ENCODE measurements at places on chromosomes 2 and 18.
A peak's percentile ranks its signal among the peaks of the same experiment; 100 is the strongest.

DNA sequence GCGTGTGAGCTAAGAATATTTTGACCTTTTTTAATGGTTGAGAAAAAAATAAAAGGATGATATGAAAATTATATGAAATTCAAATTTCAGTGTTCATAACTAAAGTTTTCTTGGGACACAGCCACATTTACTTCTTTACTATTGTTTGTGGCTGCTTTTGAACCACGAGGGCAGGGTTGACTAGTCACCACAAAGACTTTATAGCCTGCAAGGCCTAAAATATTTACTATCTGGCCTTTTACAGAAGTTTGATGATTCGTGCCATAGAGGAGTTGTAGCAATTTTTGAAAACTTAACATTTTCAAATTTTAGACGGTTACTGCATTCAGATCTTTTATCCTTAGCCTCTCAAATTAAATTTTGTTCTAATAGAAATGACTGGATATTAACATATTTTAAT lies 69.9 kb downstream of the LIMS1 start:
- no peak for DNase-seq

DNA sequence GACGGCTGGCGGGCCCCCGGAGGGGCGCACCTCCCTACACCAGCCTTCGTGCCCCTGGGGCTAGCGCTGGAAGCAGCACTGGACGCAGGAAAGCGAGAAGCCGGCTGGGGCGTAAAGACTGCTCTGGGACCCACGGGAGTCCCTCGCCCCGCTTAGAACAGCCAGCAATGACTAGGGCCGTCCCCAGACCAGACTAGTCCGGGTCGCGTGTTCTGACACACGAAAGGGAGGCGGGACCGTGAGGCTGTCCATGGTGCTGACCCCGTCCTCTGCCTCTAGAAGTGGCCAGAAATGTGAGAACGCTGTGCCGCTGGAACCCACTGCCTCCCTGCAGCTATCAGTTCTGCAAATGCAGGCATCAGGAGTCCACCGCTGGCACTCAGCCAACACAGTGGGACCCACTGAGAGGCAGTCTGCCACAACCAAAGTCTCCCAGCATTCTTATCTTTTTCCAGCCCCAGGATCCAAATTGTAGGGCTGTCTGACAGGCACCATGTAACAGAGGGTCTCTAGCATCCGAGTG lies at the start of gene UCN:
TSS of gene UCN (minus strand) at position 87 of the 523 bp plus-strand sequence. CDS start 550 bp downstream, outside the sequence.
- peak; percentile 51 for DNase-seq
- H3K27me3 ChIP-seq: peaks cover 42% of the 10 kb centered on the region
- H3K4me3 ChIP-seq: no peak within 1 kb of the TSS

GRCh38 chr2:32355976-32356680 lies 695 bp upstream of the BIRC6 start:
- H3K27me3 ChIP-seq: no peaks in the 10 kb centered on the region
- no peaks in the 10 kb centered on the region for H3K36me3 ChIP-seq
- peaks cover 38% of the 10 kb centered on the region for H3K4me1 ChIP-seq
- peak overlapping the region; percentile 97 for H3K27ac ChIP-seq
- no peak for DNase-seq
- peak overlapping the region; percentile 76 for H3K4me3 ChIP-seq

DNA sequence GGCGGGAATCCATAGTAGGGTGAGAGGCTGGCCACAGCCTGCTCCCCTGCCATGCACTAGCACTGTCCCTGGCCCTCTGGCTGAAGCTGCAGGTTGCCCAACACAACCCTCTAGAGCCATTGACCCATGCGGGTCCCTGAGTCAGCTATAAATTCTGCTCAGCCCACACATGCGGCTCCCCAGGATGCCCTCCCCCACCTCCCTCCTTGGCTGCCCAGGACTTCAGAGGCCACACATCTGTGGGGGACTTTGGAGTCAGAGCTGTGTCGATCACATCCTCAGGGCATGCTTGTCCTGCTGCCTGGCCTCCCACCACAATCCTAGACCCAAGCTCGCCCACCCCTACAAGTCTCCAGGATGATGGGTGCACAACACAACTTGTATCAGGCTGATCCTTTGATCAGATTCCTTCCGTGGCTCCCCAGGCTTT lies 97.0 kb downstream of the TFCP2L1 start:
- H3K4me1 ChIP-seq: no peaks in the 10 kb centered on the region
- H3K36me3 ChIP-seq: no peaks in the 10 kb centered on the region
- no peak overlapping the region for H3K4me3 ChIP-seq
- no peak overlapping the region for H3K27ac ChIP-seq
- no peak for DNase-seq
- no peaks in the 10 kb centered on the region for H3K27me3 ChIP-seq

DNA sequence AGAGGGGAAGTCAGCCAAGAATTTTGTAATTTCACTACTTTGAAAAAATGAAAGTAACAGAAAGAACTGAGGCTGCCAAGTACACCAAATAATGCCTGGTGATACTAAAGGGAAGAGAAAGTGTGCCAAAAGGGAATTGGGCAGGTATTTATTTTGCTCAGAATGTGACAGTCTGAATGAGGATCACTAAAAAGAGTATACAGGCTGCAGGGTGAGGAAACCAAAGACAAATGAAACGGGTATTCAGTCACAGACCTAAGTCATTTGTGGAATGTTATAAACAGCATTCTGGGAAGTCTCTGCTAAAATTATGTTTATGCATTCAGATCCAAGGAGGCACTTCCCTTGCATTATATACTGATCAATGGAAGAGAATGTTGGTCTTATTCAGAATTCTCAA lies 418.6 kb upstream of the SLC39A10 start:
- no peak overlapping the region for H3K27ac ChIP-seq
- no peaks in the 10 kb centered on the region for H3K27me3 ChIP-seq
- no peaks in the 10 kb centered on the region for H3K4me1 ChIP-seq
- H3K4me3 ChIP-seq: no peak overlapping the region

DNA sequence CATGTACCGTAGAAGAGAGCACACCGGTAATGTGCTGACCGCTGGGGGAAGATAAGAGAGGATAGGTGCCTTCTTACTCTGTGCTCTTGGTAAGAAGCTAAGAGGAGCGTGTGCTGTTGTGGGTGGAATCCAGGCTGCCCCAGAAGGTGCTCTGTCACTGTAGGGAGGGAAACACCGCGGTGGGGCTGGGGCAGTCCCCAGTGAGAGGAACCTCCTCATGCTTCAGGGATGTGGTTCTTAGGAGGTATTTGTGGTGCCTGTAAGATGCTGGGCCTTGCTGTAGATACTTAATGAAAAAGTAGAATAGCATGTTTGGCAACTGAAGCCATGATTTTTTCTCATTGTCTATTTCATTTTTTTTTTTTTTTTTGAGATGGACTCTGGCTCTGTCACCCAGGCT lies 1.1 kb downstream of the COLEC11 start:
- no peaks in the 10 kb centered on the region for H3K36me3 ChIP-seq
- no peaks in the 10 kb centered on the region for H3K27me3 ChIP-seq
- no peak overlapping the region for H3K4me3 ChIP-seq
- peaks cover 4% of the 10 kb centered on the region for H3K4me1 ChIP-seq

GRCh38 chr2:27885234-27885633 lies 5.0 kb downstream of the RBKS start:
- H3K4me3 ChIP-seq: no peak overlapping the region
- H3K27ac ChIP-seq: no peak overlapping the region
- H3K27me3 ChIP-seq: no peaks in the 10 kb centered on the region
- peaks cover 19% of the 10 kb centered on the region for H3K4me1 ChIP-seq
- no peak for DNase-seq

GRCh38 chr18:12883372-12883683 lies 709 bp downstream of the PTPN2 start:
- H3K27me3 ChIP-seq: no peaks in the 10 kb centered on the region
- H3K27ac ChIP-seq: peak overlapping the region; percentile 99
- peak overlapping the region; percentile 71 for H3K4me3 ChIP-seq
- no peak for DNase-seq
- H3K36me3 ChIP-seq: no peaks in the 10 kb centered on the region

DNA sequence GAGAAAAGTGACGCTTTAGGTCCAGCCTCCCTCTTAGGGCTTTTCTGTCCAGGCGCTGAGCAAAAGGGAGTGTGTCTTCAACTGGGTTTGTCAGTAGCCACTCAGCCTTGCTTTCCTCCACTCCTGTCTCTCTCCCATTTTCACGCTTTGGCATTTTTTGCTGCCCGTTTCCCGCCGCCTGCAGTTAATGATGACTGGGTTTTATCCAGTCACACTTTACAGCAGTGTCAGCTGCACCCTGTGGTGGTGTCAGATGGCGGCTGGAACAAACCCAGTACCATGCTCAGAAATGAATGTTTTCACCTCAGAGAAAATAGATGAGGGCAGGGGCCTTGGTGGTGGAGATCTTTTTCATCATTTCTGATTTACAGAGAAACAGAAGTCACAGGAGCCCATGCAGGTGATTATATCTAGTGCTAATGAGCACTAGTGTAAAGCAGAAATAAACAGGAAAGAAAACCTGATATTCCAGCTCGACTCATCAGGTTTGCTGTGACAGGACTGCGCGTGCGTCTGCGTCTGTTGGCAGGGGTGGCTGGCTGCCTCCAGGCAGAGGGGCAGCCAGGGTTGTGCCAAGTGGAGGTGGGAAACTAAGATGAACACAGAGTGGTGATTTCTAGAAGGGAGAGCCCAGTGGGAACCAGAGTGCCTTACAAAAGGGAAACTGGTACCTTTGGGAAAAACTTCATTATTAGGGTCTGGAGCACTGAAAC lies 139.9 kb downstream of the TANC1 start:
- no peak overlapping the region for H3K27ac ChIP-seq
- no peaks in the 10 kb centered on the region for H3K36me3 ChIP-seq
- DNase-seq: no peak
- H3K4me1 ChIP-seq: peaks cover 2% of the 10 kb centered on the region
- H3K4me3 ChIP-seq: no peak overlapping the region

DNA sequence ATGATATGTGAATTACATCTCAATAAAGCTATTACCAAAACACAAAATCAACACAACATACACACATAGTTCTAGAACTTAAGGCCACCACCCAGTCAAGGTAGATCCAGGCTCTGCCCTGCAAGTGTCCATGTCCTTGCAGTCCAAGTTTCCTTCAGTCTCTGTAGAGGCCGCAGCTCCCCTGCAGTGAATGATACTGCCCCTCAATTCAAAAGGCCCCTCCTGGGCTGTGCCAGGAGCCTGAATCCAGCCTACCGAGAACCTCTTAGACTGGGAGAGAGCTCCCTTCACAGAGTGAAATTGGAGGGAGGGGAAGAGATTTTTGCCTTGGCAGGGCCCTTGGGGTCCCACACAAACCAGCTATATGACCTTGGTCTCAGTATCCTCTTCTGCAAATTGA lies 42.5 kb upstream of the ATP6V1B1 start:
- H3K4me3 ChIP-seq: no peak overlapping the region
- no peak for DNase-seq
- no peaks in the 10 kb centered on the region for H3K36me3 ChIP-seq
- peaks cover 96% of the 10 kb centered on the region for H3K27me3 ChIP-seq
- H3K27ac ChIP-seq: no peak overlapping the region
- H3K4me1 ChIP-seq: peaks cover 8% of the 10 kb centered on the region

- no peak overlapping the region for H3K4me3 ChIP-seq
- no peak for DNase-seq
- H3K27ac ChIP-seq: no peak overlapping the region
- H3K4me1 ChIP-seq: no peaks in the 10 kb centered on the region
Observed at GRCh38 chr2:104332731-104333130, 521.2 kb upstream of the POU3F3 start.

- no peaks in the 10 kb centered on the region for H3K27me3 ChIP-seq
- H3K27ac ChIP-seq: no peak overlapping the region
- H3K4me1 ChIP-seq: peaks cover 14% of the 10 kb centered on the region
- DNase-seq: no peak
- no peaks in the 10 kb centered on the region for H3K36me3 ChIP-seq
- H3K4me3 ChIP-seq: no peak overlapping the region
Observed at GRCh38 chr2:54100772-54101171, 14.6 kb upstream of the ACYP2 start.

GRCh38 chr2:23377771-23378170 lies 7.2 kb upstream of the KLHL29 start:
- no peak overlapping the region for H3K4me3 ChIP-seq
- no peak for DNase-seq
- H3K27ac ChIP-seq: no peak overlapping the region

DNA sequence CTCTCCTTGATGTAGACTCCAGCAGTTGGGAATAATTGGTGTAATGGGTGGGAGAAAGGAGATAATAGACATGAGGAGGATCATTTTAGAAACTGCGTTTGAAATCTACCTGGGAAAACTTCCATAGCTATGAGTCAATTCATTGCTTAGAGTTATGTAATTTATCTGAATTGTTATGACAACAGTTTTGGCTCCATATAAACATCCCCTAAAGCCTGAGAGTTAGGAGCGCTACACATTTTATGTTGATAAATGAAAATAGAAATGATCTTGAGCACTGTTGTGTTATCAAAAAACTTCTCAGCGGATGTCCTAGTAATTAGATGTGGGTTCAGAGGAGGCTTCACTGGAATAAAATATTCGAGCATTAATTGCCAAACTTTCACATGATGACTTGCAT lies 573.4 kb downstream of the TSN start:
- no peaks in the 10 kb centered on the region for H3K4me1 ChIP-seq
- no peaks in the 10 kb centered on the region for H3K36me3 ChIP-seq
- no peak overlapping the region for H3K27ac ChIP-seq
- no peak overlapping the region for H3K4me3 ChIP-seq
- no peak for DNase-seq

GRCh38 chr18:7847357-7848053 lies 280.4 kb downstream of the PTPRM start:
- H3K27me3 ChIP-seq: no peaks in the 10 kb centered on the region
- no peaks in the 10 kb centered on the region for H3K4me1 ChIP-seq
- H3K27ac ChIP-seq: no peak overlapping the region
- no peaks in the 10 kb centered on the region for H3K36me3 ChIP-seq
- no peak overlapping the region for H3K4me3 ChIP-seq
- no peak for DNase-seq

DNA sequence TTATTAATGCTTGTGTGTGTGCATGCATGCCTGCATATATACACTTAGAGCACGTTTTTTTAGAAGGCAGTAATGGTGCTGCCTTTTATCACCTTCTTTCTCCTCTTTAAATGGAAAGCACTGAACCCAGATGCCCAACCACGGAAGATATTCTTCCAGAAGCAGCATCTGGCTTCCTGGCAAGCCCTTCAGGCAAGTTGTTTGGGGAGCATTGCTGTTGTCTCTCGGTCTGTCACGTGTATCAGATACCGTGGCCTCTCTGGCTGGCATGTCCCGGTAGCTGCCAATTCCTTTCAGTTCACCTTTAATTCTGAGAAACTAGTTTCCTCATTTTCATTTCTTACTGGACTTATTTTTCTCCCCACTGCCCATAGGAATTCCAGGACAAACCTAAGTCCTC lies 587.8 kb downstream of the ARHGAP15 start:
- H3K27me3 ChIP-seq: no peaks in the 10 kb centered on the region
- no peaks in the 10 kb centered on the region for H3K4me1 ChIP-seq
- H3K27ac ChIP-seq: no peak overlapping the region
